ENCODE measurements at places on chromosomes 3 and 15.

- no peak for DNase-seq
Measured at GRCh38 chr3:136708333-136708985, 43.7 kb downstream of the STAG1 start.

DNA sequence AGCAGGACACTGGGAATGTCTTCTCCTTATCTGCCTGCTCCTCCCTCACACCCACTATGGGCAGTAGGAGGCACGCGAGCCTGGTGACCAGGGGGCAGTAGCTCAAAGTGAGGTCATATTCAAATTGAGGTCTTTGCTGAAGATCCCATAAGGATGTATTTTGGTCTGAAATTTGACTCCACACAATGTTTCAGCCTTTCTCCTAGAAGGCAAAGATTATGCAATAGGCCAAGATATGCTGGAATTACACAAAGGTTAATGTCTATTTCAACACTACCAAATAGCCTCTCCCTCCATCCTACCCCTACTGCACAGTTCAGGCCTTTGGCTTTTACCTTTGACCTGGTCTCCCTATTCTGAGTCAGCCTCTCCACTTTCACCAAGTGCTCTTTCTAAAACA lies 203.0 kb downstream of the TIGIT start:
- no peak for DNase-seq

DNA sequence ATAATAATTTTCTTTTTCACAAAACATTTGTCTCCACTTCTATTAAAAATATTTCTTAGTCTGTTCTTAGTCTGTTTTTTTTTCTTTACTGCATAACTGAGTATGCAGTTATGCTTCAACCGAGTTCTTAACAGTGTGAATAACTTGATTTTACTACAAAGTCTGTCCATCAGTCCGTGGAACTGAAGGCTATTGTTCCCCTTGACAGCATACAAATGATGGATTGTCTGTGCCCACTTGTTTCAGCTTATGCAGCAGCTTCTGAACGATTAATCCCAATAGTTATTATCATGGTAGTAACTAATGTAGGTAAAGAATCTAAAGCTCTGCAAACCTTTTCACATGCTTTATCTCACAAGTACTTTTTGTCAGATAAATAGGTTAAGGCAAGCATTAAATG lies 150.7 kb downstream of the SSR3 start:
- no peak for DNase-seq

- DNase-seq: no peak
Measured at GRCh38 chr3:49428752-49429080, 408 bp downstream of the NICN1 start.

DNA sequence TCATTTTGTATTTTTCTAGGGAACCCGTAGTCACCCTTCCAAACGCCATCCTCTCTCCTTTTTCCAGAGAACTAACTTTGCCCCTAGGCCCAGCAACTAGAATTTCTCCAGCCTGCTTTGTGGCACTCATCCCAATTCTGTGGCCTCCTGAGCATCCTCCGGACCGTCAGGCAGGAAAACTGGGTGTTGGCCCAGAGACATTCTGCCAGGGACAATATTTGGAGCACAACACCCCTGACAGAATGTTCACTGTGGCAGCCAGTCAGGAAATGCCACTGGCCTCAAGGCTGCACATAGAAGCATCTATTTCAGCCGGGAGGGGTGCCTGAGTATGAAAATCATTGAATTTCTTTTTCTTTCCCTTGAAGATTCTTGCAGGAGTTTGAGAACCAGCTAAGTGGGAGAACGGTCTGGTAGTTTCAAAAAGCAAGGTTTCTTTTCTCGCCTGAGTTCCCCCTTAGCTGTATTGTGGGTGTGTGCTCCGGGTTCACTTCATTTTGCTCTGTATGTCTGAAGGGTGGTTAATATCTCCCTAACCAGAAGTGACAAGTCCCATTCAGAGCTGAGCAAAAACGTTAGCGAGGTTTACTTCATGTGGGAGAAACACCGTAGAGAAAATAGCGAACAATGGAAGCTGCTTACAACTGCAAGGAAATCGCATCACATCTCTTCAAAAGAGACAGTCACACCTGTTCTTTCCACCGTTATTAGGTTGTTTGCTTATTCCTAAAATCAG lies 108.1 kb upstream of the TPM1 start:
- DNase-seq: no peak

- peak; percentile 22 for DNase-seq
Measured at GRCh38 chr15:80779658-80780415, 667 bp downstream of the CEMIP start.

GRCh38 chr3:171776411-171776810 lies 33.9 kb downstream of the PLD1 start:
- no peak for DNase-seq

DNA sequence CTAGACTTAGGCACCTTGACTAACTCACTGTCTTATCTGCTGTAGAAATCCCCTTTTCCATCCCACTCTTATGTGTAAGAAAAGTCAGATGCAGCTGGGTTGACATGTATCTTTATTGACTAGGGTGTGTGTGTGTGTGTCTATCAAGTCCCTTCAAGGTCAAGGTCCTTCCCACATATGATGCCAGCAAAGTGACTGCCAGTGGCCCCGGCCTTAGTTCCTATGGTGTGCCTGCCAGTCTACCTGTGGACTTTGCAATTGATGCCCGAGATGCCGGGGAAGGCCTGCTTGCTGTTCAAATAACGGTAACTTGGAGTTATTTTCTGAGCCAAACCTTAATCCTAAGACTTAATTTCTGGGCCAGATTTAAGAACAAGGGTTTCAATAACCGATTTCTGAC lies 76.3 kb downstream of the DNASE1L3 start:
- no peak for DNase-seq

DNA sequence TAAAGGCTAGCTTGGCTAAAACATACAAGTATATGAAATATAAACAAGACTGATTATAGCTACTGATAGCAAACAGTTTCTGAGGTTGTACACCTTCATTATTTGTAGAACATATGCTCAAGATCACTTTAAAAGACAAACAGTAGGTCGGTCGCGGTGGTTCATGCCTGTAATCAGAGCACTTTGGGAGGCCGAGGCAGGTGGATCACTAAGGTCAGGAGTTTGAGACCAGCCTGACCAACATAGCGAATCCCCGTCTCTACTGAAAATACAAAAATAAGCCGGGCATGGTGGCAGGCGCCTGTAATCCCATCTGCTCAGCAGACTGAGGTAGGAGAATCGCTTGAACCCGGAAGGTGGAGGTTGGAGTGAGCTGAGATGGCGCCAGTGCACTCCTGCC lies 80.3 kb downstream of the SMARCC1 start:
- no peak for DNase-seq

DNA sequence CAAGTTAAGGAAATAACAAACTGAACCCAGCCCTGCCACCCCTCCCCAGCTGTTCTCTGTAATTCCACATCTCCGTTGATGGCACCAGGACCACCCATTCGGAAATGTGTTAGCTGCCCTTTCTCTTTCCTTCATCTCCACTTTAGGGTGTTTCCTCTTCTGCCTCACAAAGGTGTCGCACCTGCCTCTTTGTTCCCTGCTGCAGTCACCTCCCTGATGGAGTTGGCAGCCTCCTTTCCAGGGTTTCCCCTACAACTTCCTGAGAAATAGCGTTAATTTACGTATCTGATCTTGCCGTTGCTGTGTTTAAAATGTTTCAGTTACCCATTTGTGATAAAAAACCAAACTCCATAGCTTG lies 57.3 kb downstream of the GPR171 start:
- no peak for DNase-seq

GRCh38 chr3:152054315-152054714 lies 180.9 kb downstream of the SUCNR1 start:
- no peak for DNase-seq

DNA sequence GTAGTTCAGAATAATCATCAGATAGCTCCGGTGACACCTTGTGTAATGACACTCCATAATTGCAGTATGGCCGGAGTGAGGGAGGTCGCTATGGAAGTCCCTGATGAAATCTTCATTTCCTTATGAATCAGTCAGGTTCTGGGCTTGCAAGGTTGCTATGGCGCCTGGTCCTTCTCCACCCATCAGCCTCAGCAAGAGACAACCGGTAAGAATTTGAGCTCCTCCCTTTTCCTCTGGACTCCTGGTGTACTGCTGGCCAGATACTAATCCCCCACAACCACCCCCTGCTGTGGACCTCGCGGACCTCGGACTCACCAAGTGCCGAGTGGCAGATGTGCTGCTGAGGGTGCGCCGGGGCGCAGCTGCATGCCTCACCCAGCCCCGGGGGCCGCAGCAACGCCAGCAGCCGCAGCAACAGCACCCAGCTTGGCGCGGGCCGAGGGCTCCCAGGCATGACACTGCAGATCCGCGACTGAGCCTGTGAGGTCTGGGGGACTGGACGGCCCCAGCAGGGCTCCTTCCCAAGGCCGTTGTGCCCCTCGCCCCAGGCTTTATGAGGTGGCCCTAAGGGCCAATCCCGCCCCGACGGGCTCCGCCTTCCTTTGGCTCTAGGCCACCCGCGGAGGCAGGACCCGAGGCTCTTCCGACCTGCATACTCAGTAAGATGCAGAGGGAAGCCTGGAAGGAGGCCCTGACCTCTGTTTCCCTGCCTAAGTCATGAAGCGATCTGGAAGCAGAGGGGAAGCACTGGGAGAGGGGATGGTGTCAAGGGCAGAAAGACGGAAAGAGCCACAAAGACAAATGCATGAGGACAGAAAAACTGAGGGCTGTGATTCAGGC lies at the start of gene TIMP4:
TSS of gene TIMP4 (minus strand) at position 526 of the 840 bp plus-strand sequence. CDS start at position 454, 72 bp downstream.
- DNase-seq: no peak

- DNase-seq: no peak
Measured at GRCh38 chr3:90018779-90019178, 911.4 kb downstream of the EPHA3 start.

- no peak for DNase-seq
Measured at GRCh38 chr15:45555934-45556608, 31.1 kb upstream of the BLOC1S6 start.

GRCh38 chr3:10515884-10516495 lies 10.6 kb upstream of the ATP2B2 start:
- DNase-seq: no peak

DNA sequence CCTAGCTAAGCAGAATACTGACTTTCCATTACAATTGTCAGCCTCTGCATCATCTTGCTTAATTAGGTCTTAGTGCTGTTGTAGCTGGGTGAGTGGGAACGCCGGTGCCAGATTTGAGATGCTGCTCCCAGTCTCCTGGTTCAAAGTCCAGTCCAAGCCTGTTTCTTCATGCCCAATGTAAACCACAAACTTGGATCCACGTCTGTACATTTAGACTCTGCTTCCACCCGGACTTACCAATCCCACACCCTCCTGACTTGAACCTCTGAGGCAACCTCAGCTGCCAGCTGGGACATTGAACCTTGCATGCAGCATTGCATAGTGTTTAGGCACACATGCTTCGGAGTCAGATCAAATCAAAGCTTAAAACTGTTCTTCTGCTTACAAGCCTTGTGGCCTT lies 43.0 kb downstream of the BCL2L10 start:
- DNase-seq: no peak

DNA sequence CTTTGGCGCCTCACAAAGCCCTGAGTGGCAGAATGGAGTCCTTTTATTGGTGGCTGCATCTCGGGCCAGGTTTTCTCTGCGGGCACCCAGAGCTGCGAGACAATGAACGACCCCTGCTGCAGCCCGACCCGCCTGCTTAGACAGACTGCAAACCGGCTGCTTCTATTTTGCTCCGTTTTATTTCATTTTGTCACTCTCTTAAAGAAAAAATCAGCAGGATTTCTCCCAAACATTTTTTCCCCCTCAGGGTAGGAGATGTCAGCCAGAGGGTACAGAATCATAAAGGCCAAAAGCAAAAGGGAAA lies 64.8 kb downstream of the OXNAD1 start:
- no peak for DNase-seq

DNA sequence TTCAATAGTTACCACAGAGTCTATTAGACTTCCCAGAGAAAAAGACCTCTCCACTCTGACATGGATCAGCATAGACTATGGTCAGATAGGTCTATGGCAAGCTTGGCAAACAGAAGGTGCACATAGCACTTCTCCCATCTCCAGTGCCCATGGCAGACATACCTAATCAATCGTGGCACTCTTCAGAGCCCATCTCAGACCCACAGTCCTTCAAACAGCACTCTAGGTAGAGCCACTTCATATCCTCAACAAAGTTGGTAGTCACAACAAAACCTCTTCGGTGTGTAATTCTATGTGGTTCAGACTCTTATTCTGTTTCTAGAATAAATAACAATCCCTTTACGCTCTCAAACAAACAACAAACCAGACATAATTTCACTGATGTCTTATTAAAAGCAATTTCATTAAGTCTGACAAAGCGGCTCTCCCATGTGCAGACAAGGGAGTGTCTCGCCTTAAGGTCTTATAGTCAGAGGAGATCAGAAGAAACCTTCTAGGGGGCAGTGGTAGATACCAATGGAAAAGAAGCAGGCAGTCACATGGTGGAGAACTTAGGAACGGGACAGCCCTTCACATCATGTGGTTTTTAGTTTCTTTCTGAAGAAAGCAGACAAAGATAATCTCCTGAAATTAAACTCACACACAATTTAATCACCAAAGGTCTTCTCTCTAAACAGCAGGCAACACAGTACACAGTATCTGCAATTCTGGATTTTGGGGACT lies 483.4 kb downstream of the FOXP1 start:
- no peak for DNase-seq

DNA sequence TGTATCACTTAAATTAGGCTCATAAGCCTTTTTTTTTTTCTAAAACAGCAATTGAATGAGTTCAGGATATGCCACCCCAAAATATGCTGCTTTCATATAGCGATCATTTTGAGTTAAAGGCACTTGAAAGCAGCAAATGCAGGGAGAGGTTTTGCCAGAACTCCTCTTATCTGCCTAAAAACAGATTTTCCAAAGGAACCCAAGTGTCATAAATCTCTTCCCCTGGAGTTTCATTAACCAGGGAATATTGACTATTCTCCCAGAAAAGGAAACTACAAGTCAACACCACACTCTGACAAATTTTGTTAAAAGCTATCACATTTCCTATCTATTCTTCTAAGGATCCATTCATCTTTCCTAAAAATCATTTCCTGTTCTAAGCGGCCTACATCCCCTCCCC lies 11.3 kb downstream of the DNAAF4 start:
- DNase-seq: no peak

GRCh38 chr3:31945738-31946052 lies 35.4 kb downstream of the OSBPL10 start:
- DNase-seq: no peak

DNA sequence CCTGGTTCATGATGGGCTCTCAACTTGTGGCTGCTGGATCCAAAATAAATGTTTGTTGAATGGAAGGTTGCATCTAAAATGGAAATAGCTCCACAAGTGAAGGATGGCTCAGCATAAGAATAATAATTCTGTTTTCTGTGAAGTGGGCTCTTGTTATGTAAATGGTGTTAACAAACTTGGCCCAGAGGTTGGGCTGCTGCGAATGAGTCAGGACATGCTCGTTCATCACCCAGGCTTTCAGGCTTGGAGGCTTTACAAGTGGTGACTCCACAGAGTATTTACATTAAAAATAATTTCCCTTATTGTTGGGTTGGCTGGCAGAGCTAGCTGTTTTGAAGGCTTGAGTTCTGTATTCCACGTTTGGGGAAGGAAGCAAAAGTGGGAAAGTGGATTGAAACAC lies 60.5 kb downstream of the ITGB5 start:
- DNase-seq: no peak
